ENCODE measurements at places on chromosomes 3 and 15.

DNA sequence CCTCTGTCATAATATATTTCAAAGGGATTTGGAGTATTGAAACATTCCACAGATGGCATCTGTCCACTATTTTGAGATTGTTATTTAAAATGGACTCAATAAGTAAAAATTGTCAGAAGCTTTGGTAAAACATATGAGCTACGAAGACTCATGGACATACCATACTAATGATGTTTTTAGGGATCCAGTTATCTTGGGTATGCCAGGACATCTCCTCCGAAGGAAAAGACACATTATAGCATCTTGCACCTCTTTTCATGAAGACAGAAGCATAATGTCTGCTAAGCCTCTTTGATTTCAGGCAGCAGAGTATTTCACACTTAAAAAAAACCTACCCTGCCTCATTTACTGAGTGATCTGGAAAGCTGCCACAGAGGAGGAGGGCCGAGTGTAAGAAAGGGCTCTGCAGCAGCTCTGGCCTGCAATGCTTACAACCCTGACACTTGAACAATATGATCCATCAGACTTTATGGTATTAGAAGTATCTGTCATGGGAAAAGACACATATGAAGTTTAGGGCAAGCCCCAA lies 284.8 kb downstream of the TUSC7 start:
- no peak for DNase-seq

- DNase-seq = no peak
Observed at GRCh38 chr3:73036694-73037591, 24.5 kb upstream of the EBLN2 start.

DNA sequence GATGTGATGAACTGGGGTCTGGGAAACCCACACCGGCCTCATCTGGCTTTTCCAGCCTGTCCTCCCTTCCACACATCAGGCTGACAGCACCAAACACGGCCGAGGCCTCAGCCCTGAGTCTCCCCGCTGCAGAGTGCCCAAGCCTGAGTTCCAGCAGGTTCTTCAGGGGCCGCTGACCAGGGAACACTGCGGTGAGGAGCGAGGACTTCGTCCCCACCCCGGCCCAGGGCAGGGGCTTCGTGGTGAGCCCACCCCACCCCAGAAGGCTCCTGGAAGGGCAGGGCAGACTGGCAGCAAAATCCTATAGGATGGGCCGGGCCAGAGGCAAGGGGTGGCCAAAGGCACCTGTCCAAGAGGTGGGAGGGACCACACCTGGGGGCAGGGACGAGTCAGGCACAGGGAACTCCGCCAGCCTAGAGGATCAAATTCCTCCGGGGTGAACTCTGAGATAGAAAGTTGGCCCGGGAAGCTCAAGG lies at the start of gene SLC51A:
TSS of gene SLC51A (plus strand) at position 446 of the 476 bp plus-strand sequence. CDS start 179 bp downstream, outside the sequence.
- no peak for DNase-seq

DNA sequence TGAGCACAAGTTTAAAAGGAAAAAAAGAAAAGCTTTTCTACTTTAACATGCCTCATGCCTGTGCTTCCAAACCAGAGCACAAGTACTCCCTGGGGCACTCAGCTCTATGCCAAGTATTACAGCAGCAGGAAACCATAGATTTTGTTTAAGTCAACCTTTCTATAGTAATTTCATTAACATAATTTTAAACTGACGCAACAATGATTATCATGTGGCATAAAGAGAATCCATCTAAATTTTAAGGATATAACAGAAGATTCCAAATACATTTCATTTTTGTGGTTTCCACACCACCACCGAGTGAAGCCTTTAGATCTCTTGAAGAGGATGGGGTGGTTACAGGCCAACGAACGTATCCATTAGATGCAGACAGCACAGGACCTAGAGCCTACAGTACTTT lies 112.1 kb downstream of the TNIK start:
- DNase-seq = no peak

DNA sequence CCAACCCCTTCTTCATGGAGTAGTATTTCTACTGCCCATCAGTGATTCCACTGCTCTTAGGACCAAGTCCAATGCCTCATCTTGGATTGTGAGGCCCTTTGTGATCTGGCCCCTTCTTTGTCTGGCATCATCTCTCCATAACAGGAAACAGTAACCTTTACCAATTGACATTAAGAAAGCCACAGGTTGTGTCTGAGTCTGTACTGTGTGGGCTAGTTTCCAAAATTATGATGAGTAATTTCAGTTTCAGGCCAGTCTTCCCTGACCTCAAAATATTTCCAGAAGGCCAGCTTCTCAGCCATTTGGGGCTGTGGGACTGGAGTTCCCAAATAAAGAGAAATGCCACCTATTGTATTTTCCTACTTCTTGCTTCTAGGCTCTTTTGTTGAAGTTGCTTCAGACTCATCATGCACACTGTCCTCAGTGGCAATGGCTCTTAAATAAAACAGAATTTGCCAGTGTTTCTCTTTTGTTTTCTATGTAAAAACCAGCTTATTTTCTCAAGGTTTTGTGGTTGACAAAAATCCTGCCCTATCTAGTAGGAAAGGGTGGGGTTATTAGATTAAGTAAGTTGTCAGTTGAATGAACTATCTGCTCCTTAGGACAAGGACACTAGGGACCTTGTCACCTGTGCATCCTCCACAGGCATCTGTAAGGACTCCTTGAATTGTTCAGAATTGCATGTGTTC lies 47.0 kb upstream of the ACKR4 start:
- no peak for DNase-seq

DNA sequence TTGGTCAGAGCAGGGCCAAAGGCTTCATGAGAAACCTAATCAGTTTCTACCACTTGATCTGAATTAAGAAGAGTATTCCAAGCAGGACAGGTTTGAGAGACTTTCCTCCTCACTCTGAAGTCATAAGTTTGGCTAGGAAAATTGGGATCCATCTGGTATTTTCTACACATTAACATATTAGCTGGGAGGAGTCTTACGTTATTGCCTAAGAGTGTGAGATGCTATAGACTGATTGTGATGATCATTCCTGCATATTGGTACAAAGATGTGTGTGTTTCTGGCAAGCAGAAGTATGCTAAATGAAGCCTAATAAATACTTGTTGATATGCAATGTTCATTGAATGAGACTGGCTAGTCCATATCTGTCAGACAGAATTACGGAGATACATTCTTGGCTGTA lies 73.5 kb upstream of the RASGRP1 start:
- DNase-seq = no peak

DNA sequence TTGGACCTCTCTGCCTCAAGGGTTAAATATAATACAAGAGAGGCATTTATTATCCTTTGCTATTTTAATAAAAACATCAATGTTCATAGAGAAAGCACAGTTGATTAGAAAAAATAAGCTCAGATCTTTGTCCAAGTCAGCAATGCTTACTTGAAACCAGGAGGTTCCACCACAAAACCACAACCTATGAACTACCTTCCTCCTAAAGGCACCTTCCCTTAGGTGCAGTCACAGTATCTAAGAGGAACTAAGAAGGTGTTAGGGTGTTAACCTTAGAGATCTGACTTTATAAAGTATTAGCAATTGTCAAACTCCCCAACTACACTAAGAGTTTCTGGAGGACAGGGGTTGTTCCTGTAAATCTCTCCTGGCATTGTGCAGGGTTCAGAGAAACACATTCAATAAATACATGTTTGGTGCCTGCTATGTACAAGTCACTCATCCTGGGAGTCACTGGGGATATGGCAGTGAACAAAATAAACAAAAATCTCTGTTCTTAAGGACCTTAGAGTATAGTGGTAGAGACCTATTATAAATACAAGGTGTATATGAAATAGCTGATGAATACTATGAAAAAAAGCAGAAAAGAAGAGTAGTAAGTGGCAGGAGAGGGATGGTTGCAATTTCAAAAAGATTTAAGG lies 208.6 kb downstream of the NFKBIZ start:
- DNase-seq = no peak

DNA sequence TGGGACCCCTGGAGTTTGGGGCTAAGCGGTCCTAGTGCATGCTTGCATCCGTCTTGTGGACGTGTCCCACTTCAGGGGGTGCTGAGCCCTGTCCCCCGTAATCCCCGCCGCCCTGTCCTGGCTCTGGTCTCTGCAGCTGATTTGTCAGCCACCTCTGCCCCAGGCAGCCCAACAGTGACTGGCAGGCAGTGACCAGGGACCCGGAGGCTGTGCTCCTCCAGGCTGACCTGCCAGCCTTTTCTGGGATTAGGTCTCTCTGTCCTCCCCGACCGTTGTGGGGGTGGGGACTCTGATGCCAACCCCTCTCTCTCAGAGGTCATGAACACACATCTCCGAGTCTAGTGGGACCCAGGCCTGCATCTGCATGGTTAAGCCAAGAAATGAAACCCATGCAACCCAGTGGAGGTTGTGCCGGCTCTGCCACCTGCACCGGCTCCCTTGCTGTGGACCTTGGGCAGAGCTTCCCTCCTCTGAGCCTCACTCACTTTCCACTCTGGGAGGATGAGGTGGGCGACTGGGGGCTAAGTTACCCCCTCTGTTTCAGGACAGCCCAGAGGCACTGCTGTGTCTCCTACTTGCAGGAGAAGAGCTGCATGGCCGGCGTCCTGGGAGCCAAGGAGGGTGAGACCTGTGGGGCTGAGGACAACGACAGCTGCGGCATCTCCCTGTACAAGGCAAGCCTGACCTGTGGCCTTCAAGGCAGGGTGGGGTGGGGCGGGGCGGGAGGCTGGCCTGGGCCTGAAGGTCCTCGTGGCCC lies 60.2 kb downstream of the FBLN2 start:
- DNase-seq = no peak

DNA sequence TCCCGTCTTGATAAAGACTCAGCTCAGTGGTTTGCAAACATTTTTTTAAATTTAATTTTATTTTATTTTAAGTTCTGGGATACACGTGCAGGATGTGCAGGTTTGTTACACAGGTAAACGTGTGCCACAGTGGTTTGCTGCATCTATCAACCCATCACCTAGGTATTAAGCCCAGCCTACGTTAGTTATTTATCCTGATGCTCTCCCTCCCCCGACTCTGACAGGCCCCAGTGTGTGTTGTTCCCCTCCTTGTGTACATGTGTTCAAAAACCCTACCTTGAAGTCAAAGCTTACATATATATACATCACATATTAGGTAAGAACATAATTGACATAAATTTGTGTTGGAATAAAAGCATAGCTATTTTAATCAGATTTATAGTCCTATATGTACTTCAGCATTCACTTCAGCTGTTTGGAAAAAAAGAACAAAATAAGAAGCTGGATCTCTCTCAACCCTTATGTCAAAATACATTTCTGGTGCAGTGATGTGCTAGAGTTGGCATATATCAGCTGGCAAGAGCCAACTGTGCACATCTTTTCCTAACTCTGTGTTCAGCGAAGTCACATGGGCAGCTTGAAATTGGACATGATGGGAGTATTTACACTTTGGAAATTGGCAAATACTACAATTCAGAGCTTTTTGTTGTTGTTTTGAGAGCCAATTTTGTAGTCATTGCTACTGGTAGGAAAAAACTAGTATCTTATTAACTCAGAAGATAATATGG lies 26.5 kb downstream of the GPR15 start:
- no peak for DNase-seq

DNA sequence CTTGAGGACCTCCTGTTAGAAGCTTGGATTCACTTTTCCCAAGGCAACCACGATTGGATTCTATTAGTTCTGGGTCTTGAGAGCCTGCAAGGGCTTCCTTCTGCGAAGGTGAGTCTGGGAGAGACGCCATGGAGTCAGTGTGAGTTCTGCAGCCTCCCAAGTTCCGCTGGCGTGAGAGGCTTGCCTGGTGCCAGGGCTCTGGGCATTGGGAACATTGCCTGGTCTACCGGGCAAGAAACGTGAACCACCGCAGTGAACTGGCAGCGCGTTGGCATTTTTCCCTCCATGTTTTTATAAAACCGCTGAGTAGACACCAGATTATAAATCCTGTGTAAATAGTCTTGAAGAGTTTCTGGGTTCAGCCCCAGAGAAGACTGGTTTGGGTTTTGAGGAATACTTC lies 160.9 kb downstream of the IGF1R start:
- no peak for DNase-seq

DNA sequence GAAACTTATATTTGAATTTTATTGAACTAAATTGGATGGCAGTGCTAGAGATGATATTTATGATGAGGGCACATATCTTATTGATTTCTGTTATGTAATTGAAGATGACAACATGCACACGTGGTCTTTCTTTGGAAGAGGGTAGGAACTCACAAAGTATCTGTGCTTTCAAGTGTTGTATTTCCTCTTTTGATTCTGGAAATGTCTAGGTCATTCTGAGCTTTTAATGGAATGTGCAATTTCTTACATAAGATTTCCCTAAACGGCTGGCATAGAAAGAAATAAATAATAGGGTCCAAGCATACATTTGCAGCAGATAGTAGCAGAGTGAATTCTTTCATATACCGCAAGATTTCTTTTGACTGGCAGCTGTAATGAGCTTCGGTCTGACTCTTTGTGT lies 10.1 kb upstream of the GPR171 start:
- no peak for DNase-seq

- no peak for DNase-seq
Observed at GRCh38 chr15:75022783-75023180, 608 bp upstream of the PPCDC start.

GRCh38 chr15:63923993-63924950 lies 90.5 kb upstream of the HERC1 start:
- DNase-seq = no peak

- no peak for DNase-seq
Observed at GRCh38 chr3:142445816-142446254, 2.0 kb downstream of the XRN1 start.

DNA sequence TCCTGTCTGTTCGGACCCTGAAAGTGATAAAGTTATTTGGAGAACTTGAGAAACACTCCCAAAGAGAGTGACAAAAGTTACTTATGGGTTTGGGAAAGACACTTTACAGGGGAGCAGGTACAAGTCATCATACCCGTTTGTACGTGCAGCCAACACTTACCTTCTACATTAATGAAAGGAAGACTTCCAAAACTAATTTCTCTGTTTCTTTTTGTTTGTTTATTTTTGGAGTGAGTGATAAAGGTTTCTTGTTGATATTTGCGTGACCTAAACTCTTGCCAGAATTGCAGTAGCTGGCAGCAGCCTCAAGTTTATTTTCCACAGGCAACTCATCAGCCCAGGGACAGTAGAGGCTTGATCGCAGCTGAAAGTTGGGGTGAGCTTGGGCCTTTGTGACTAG lies 8.4 kb downstream of the ABHD2 start:
- no peak for DNase-seq

- no peak for DNase-seq
Observed at GRCh38 chr3:118850687-118851086, 184.0 kb downstream of the IGSF11 start.

GRCh38 chr15:49718234-49718633 lies 97.4 kb downstream of the DTWD1 start:
- no peak for DNase-seq

- DNase-seq = no peak
Observed at GRCh38 chr15:41943543-41944312, 28.6 kb downstream of the EHD4 start.
